GM12864 (cell line): ENCODE measurements at places on chromosomes 11 and 22.

- DNase-seq: no peak
These were observed 33.9 kb upstream of the GAB2 start for GRCh38 chr11:78451371-78452150.

DNA sequence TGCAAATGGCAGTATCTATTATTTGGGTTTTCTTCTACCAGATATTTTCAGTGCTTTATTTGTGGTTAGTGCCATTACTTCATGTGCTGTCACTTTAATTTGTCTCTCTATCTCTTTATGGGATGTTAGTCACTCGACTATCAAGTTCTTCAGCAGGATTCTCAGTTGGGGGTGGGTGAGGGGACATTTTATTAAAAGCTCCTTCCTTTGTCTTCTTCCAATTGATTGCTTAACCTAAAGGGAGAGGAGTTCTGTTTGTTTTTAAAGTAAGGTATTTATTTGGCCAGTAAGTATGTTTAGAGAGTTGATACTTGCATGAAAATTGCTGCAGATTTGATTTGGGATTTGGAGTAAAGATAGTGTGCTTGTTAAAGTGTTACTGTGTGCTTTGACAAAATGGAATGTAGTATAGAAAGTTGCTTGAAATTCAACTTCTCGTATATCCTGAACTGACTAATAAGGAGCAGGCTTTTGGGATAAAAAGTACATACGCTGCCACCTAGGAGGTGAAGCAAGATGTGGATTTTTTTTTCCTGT lies 10.3 kb downstream of the YAP1 start:
- DNase-seq: no peak

DNA sequence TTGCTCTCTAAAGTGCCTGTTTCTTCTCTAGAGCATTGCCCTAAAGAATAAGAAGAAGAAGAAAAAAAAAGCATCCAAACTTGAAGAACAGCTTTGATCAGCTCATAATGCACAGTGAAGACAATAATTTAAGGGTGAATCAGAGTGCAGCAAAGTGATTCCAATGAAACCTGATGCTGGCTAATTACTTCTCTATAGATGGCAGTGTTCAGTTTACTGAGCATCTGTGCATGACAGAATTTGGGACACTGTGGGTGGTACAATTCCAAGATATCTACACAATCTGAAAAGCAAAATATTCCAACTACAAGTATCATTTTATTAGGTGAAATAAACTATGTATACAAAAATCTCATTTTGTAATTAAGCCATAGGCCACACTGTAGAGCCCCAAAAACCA lies 450.5 kb upstream of the CCDC90B start:
- DNase-seq: no peak

- no peak for DNase-seq
These were observed 1.2 kb downstream of the USP2 start for GRCh38 chr11:119380160-119380826.

DNA sequence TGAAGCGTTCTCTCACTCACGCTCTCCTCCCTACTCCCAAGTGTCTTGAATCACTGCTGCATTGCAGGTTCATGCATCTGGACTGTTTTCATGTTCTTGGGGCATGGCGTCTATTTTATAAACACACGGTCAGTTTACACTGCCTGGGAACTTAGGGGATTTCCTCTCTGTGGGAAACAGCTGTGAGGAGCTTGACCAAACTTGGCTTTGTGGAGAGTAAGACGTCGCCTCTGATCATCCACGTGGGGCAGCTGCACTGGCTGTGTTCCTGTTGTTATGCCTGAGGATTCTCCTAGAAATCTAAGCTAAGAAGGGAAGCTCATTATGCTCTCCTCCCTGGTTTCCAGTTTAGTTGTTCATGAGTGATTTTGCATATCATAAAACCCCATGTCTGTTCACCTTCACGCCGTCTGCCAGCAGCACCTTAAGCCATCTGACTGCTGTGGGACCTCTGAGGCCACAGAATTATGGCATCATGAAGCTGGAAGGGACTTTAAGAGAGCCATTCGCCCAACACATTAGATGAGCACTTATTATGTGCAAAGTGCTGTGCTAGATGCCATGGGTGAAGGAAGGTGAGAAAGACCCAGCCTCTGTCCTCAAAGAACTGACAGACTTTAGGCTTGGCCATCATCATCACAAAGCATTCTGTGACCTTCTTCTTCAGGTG lies 38.8 kb upstream of the POU2AF1 start:
- peak; percentile 77 for DNase-seq

- DNase-seq: no peak
These were observed 22.4 kb upstream of the RDX start for GRCh38 chr11:110318638-110319404.

GRCh38 chr11:77147668-77148321 lies 19.7 kb downstream of the MYO7A start:
- DNase-seq: no peak

DNA sequence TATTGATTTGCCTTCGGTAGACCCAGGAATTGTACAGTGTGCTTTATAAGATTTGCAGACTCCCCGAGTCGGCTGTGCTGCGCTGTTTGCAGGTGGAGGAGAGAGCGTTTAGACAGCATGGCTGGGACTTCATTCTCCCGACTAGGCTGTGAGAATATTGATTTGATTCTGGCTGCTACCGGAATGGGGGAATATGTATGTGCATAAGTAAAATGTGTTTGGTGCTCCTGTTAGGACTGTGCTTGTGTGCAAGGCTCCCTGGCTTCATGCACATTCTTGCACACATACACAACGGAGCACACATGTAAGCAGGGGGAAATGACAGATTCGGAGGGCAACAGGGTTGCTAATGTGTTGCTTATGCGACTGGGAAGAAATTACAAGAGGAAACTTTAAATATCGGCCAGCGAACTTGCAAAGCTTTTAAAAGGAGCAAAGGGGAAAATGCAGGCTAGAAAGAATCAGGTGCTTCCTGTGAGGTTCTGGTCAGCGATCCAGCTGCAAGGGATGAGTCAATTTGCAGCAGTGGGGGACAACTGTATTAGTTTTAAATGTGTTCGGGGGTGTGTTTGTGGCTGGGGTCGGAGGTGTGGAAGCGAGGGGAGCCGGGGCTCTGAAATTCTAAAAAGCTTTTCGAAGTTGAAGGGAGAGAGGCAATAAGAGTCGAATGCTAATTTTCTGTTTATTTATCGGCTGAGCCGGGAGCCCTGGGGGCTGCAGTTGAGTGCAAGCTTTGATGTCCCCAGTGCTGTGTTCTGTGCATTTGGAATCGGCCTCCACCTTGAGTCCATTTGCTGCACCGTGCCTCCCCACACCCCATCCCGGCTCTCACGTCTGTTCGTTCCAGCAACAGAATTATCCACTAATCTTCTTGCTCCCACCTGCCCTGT lies 731 bp downstream of the NTM start:
- no peak for DNase-seq

GRCh38 chr22:48453171-48453570 lies 1374.5 kb downstream of the BRD1 start:
- no peak for DNase-seq
